ENCODE measurements at places on chromosomes 5 and 9.
A peak's percentile ranks its signal among the peaks of the same experiment; 100 is the strongest.

DNA sequence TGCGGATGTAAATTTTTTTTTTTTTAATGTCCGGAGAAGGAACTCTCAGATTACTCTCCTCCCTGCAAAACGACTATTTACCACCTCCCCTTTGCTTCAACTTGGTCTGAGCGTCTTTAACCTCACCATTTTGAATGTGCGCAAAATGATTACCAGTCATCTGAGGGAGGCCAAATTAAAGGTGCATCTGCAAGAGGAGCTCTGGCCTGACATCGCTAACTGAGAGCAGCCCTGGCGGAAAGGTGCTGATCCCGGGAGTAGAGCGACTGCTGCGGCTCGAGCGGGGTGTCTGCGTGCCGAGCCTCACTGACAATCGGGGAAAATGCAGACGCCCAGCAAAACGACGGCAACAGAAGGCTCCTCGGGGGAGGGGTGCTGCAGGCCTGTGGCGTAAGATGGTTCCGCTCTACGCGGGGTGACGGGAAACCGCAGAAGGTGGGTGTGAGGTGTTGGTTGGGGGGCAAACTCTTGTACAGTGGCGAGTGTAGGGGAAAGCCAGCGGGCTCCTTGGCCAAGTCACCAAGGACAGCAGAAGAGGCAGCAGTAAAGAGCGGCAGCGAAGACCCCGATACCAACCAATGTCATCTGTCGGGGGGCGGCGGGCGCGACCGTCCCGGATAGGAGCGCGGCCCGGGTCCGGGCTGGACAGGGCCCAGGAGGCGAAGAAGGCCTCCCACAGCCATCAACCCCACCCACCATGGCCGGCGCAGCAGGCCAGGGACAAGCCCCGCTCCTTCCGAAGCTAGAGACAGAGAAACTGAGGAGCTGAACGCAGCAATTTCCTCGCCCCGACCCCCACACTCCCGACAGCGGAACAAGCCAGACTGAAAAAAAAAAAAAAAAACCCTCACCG lies 557 bp downstream of the PJA2 start:
- DNase-seq: peak; percentile 52

DNA sequence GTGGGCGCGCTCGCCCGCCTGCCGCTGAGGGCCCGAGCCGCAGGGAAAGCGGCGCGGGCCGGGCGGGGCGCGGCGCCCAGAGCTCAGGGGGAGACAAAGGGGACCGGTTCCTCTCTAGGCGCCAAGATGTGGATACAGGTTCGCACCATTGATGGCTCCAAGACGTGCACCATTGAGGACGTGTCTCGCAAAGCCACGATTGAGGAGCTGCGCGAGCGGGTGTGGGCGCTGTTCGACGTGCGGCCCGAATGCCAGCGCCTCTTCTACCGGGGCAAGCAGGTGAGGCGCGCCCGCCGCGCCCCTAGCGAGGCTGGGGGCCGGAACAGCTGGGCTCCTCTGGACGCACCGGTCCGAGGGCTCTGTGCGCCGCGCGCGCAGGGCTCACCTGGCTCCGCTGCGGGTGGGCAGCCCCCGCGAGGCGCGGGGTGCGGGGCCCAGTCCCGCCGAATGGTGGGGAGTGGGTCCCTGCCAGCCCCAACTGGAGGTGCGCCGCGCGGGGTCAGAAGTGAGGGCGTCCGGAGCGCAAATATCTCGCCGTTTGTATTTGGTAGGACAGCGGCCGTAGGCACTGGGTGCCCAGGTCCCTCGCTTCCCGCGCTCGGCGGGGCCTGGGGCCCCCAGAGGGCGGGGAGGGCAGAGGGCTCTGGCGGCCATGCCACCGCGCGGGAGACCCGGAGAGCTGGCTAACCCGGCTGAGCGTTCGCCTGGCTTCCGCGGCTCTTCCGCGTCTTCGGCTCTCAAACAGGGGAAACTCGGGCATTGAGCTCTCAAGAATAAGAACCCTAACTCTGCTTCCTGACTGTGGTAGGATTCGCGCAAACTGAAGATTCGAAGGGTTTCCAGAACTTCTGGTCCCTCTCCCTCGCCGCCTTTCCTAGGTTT lies 607 bp downstream of the UHRF2 start:
- DNase-seq: no peak

DNA sequence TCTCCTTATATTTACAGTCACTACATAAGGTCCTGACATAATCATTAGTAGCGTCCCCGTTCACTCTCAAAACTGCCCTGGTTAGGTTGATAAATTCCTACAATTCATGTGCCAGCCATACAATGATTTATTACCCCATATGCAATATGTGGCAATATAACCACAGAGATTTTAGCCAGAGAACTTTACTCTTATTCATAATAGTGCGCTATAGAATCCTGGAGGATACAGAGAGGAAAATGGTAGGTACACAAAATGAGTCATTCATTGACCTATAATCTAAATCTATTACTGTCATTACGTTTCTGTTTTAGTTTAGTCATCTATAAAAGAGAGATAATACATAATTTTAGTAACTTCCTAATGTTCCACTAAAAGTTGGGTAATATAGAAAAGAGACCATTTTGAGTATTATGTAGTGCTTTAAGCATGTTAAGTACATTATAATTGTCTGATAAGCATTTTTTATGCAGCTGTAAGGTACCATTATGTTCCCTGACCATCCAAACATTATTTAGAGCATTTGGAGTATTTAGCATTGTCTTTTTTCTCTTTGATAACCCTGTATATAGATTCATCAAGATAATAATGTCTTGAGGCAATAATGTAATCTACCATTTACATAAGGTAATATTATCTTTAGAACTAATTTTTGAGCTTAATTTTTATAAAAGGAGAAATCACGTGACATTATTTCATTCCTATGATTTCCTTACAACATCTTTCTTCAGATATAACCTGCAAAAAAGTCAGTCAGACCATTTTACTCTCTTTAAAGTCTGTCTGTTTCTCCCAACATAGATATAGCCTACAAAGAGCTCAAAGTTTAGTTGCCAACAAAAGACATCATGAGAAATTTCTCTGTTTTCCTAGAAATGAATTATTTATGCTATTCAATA lies 655.5 kb upstream of the ZNF608 start:
- no peak for DNase-seq

GRCh38 chr5:105817914-105818313 lies 1852.8 kb downstream of the EFNA5 start:
- no peak for DNase-seq

DNA sequence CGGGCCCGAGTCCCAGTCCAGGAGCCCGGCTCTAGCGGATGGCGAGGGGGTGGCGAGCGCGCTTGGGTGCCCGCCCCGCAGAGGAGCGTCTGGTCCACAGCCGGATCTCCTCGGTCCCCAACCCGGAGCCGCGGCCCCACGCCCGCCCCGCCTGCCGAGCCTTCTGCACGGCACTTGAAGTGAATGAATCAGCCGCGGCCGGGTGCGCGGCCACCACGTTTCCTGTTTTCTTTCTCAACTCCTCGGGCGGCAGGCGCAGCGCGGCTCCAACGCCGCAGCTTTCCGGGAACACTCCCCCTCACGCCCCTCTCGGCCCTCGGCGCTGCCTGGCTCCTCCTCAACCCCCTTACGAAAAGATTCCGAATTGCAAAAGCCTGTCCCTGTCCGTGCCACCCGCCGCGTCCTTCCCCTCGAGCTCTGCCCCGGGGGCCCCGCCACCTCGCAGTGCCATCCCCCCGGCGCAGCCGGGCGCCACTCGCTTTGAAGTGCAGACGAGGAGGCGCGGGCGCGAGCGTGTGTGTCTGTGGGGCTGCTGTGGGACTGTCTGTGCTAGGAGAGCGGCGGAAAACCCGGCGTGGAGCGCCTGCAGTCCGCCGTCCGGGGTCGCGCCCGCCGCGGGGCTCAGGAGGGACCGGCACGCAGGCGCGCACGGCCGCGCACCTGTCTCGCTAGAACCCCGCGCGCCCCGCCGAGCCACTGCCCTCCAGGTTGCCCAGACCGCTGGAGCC lies 456.6 kb downstream of the RAB3C start:
- DNase-seq: no peak

GRCh38 chr5:73031839-73032238 lies 76.0 kb downstream of the FCHO2 start:
- DNase-seq: peak; percentile 42

- no peak for DNase-seq
These were observed 27.2 kb downstream of the TNFAIP8 start for GRCh38 chr5:119383008-119383407.

Measured in NCI-H187 (cell line).